ENCODE measurements at places on chromosomes 4 and X.
A peak's percentile ranks its signal among the peaks of the same experiment; 100 is the strongest.

- no peak for DNase-seq
These were observed 768.4 kb downstream of the PCDH18 start for GRCh38 chr4:136763919-136764318.

DNA sequence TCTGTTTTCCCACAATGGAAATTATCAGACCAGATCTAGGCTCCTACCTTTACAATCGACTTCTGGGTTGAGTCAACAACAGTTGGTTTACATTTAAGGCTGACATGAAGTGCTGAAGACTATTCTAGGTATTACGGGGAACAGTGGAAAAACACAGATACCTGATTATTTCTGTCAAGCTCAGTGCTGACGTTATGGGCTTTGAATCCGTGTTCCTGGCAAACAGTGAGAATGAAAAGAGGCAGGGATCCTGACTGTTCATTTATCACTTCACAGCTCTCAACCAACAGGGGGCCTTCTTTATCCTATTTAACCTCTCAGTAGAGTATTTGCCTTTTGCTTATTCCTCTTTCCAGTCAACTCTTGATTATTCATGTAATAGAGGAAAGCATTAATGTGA is 43.1 kb downstream of the TMEM164 start:
- no peak for DNase-seq

GRCh38 chr4:7059662-7060061 is 8.2 kb downstream of the GRPEL1 start:
- DNase-seq = no peak

DNA sequence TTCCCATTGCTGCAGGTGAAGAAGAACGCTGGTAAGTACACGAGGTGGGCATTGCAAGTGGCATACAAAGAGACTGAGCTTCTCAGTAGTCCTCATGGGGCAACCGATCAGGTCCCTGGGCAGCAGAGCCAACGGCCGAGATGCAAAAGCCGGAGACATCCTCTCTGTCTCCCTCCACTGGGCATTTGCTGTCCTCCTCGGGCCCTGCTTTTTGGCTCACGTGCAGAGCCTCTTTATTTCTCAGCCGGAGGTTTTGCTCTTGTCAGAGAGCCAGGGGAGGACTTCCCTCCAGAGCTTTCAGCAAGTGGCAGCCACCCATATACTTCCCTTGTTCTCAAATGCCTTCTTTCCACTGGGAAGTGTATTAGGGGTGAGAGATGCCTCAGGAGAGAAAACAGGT is 18.0 kb downstream of the STARD8 start:
- no peak for DNase-seq

DNA sequence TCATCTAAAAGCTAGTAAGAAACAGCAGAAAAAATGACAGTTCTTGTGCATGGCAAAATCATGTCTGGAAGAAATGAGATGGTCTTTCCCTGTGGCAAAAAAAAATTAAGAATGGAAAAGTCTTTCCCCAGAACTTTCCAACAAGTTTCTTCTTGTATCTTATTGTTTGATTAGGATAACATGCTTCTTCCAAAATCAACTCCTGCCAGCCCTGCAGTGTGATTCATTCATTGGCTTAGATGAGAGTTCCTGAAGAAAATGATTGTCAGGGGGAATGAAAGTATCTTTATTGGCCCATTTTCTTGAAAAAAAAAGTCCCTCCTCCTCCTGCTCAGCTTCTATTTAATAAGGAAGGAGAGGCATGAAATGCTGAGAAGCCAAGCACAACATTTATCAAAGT is 407.7 kb downstream of the ARAP2 start:
- no peak for DNase-seq

GRCh38 chr4:11131491-11131890 is 297.2 kb downstream of the HS3ST1 start:
- DNase-seq = no peak

DNA sequence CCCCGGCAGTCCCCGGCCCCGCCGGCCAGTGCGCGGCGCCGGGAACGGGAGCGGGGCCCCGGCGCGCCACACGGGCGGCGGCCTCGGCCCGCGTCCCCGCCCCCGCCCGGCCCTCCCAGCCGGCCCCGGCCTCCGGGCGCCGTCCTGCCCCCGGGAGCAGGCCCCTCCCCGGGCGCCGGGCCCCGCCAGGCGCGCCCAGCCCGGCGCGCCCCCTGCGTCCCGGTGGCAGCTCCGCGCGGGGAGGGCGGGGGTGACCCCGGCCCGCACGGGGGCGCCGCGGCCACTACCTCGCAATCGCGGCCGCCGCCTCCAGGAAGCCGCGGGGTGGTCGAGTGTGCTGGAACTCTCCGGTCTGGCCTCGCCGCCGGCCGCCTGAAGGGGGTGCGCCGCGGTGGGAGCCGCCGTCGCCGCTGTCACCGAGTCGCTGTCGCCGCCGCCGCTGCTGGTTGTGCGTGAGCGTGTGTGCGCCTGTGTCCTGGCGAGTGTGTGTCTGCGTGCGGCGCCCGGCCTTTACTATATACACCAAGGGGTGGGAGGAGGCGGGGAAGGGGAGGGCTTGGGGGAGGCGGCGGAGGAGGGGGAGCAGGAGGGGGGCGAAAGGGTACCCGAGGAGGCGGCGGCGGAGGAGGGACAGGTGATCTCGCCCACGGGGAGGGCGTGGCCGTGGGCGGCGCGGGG is at the start of gene RAI2:
Gene RAI2 (minus strand): TSS at position 488 of the 678 bp plus-strand sequence. CDS start 59,288 bp downstream, outside the sequence.
- DNase-seq = peak; percentile 4

GRCh38 chrX:19479458-19479857 is 35.9 kb downstream of the MAP3K15 start:
- no peak for DNase-seq

DNA sequence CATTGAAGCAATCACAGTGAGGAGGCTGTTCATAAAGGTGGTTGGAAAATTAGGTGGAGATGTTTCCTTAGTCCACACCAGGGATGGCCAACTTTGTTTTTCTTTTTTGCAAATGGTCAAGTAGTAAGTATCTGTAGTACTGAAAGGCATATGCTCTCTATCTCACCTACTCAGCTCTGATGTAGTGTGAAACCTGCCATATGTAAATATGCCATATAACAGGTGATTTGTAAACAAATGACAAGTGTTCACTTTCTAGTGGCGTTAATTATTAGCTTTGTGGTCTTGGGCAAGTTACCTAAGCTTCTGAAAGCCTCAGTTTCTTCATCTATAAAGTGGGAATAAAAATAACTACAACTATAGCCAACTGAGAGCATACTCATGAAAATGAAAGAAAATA is 421.4 kb upstream of the LCORL start:
- DNase-seq = no peak

DNA sequence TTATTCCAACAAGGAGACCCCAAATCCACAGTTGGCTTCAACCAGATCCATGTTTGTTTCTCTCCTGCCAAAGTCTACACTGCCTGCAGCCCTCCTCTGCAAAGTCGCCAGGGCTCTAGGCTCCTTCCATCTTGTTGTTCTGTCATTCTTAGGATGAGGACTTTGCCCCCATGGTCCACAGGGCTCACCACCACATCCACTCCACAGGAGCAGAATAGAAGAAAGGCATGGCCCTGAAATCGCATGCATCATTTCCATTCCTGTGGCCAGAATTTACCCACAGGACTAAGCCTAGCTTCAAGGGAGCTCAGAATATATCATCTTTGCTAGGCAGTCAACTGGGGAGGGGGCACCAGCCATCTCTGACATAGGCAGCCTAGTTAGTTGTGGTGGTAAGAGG is 254.7 kb downstream of the FBXW7 start:
- no peak for DNase-seq

- no peak for DNase-seq
These were observed 6.0 kb downstream of the UGT2B17 start for GRCh38 chr4:68570122-68570507.

DNA sequence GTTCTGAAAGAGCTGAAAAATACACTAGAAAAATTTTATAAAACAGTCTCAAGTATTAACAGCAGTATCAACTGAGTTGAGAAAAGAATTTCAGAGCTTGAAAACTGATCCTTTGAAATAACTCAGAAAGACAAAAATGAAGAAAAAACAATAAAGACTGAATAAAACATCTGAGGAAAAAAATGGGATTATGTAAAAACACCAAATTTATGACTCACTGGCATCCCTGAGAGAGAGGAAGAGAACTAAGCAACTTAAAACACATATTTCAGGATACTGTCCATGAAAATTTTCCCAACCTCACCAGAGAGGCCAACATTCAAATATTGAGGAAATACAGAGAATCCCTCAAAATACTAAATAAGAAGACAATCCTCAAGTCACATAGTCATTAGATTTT is 22.9 kb downstream of the PABPC4L start:
- no peak for DNase-seq

- no peak for DNase-seq
These were observed 60.6 kb downstream of the TNIP2 start for GRCh38 chr4:2695346-2696060.

DNA sequence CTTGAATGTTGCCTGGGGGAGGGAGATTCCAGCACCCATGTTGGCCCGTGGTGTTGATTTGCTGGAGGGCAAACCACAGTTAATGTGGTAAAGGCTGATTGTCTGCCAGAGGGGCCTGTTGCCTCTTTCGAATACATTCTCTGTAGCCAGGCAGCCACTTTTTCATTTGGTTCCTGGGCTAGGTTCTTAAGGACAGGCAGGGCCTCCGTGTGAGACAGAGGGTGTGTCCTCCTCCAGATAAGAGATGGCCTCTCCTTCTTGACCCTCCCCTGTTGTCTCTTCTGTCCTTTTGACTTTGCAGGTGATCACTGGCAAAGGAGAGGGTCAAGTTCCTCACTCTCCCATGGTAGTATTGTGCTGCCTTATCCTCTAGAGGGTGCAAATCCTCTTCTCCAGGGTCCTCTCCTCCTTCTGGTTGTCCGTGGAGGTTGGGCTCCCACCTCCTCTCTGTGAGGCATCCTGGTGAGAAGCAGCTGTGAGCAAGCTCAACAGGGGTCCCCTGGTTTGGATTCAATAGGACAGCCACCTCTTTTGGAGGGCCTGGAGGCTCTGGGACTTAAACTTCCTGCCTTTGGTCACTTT is 44.9 kb downstream of the ZNF182 start:
- DNase-seq = no peak

GRCh38 chrX:6708676-6709380 is 173.9 kb upstream of the VCX3A start:
- no peak for DNase-seq

GRCh38 chr4:38223306-38223705 is 263.1 kb downstream of the PTTG2 start:
- DNase-seq = no peak

DNA sequence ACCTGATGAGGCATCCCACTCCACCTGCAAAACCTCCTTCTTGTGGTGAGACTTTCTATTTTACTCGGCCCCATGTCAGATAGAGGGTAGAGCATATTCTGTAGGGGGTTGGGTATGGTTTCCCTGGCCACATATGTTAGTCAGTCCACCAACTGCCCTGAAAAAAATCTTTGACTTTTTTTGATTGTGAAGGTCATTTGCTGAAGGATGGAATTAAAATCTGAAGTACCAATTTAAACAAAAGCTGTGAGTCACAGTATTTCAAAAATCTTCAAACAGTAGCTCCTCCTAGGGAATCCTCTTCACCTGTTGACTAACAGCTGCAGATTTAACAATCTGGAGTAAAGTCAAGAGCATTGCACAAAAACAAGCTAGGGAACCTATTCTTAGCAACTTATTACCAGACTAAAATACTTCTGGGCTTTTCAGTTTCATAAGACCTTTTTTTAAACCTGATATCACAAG is 8.0 kb upstream of the CCDC110 start:
- no peak for DNase-seq

- DNase-seq = no peak
These were observed 102.3 kb downstream of the AGTR2 start for GRCh38 chrX:116272861-116273260.

DNA sequence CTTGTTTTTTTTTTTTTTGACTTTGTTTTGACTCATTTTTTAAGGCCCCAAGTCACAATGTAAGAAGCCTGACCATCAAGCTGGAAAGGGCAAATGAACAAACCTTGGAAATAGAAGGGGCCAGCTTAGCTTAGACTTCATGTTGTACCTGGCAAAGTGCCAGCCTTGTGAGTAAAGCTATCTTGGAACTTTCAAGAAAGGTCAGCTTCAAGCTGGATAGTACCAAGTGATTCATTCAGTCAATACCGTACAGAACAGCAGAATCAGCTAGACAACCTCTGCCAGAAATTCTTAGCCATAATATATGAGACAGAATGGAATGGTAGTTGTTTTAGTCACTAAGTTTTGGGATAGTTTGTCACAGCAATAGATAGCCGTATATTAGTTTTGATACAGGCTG is 1492.2 kb upstream of the TENM3 start:
- DNase-seq = no peak
